Brain pericyte (primary cell): ENCODE measurements at places on chromosomes 5 and 9.

- no peak for DNase-seq
Measured at GRCh38 chr9:124621371-124622328, 114.5 kb upstream of the NR5A1 start.

DNA sequence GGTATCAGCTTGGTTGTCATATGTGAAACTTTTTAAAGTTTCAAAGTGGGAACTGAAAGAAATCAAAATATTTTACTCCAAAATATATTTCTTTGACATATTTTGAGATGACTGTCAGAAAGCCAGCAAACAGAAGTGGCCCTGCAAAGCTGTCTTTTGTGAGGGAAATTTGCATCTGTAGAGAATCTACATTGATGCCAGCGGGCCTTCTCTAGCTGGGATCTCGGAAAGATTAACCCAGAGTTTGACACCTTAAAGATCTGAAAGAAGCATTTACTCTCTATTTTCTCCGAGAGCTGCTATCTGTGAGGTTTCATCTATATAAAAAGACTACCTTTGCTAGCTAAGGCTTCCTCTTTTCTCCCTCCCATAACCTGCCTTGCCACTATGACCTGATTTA, 303.6 kb downstream of the FBXL17 start:
- DNase-seq = no peak

- no peak for DNase-seq
Measured at GRCh38 chr9:96721731-96722429, 56.0 kb downstream of the ZNF510 start.

DNA sequence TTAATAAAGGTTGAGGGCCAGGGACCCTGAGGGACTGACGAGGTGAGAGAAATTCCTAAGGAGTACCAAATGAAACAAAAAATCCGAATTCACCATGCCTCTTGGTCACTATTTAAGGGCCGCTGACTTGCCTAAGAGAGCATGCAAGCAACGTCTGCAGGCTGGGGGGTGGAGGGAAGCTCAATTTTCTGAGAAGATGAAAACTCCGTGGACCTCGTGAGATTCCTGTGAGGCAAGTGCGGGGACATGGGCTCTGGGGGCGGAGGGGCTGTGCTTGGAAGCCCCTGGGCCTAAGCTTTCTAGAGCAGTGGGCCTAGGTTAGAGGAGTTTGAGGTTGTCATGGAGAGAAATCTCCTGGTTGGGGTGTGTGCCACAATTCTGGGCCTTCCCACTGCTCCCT, 27.5 kb downstream of the NTRK2 start:
- DNase-seq = no peak

DNA sequence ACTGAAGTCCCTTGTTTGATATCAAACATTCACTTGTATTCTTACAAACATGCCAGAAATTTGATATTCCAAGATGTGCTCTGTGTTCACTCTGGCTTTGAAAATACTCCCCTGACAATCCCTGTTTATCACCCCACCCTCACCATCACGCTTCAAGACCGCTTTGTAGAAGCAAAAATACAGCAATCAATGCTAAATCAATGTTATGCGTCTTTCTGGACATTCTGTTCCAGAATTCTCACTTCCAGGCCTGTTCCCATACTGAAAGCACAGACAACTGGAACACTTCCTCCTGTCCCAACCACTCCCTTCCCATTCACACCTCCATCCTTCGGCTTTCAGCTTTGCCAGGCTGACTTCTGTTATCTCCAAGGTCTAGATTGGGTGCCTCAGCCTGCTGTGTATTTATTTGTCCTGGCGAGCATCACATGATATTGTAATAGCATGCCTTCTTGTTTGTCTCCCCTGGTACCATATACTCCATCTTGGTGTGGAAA, 72.8 kb downstream of the SNCAIP start:
- DNase-seq = no peak

DNA sequence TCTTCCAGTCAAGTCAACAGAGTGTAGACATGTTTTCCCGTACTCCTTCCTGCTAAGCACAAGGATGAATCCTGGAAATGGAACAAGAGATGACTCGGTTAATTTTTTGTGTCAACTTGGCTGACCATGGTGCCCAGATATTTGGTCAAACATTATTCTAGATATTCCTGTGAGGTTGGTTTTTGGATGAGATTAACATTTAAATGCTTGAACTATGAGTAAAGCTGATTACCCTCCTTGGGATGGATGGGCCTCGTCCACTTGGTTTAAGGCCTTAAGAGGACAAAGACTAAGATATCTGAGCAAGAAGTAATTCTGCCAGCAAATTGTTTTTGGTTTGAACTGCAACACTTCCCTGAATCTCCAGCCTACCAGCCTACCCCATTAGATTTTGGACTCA, 338.1 kb upstream of the MSX2 start:
- DNase-seq = no peak

- no peak for DNase-seq
Measured at GRCh38 chr5:5291357-5291756, 131.1 kb upstream of the ICE1 start.

DNA sequence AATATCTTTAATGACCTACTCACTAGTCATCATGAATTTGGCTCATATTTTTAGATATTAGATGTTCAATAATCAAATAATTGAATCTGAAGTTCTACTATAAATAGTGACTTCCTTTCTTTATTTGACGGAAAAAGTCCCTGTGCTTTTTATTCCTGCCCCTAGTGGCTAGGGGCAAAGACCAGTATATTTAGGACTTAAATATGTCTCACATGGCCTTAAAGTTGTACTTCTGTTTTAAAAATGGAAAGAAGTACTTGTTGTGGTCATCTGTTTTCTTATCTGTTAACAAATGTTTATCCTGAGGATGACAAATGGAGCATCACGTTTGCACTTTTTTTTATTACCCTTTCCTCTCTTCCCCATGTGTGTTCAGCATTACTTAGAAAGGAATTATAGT, 89.2 kb upstream of the GRHPR start:
- DNase-seq = no peak

GRCh38 chr9:95023217-95024003, 294.1 kb downstream of the FANCC start:
- DNase-seq = no peak

- no peak for DNase-seq
Measured at GRCh38 chr5:58849921-58850667, 267.2 kb downstream of the RAB3C start.

- DNase-seq = no peak
Measured at GRCh38 chr5:10756549-10756948, 4.5 kb downstream of the DAP start.

GRCh38 chr5:15902066-15902465, 277.5 kb downstream of the MARCHF11 start:
- DNase-seq = no peak

DNA sequence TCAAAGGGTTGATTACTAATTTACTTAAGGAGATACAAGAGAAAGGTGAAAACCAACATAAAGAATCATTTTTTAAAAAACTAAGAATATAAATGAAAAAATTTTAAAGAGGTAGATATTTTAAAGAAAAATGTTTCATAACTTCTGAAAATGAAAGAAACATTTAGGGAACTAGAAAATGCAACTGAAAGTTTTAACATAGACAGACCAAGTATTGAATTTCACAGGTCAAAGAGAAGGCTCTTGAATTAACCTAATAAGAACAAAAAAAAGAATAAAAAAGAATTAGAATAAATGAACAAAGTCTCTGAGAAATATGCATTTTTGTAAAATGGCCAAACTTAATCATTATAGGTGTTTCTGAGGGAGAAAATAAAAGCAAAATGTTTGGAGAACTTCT, 16.1 kb upstream of the FAM174A start:
- no peak for DNase-seq

- peak; percentile 50 for DNase-seq
Measured at GRCh38 chr5:169416583-169417196, 115.8 kb upstream of the SLIT3 start.

- DNase-seq = no peak
Measured at GRCh38 chr5:13976223-13976622, 31.7 kb upstream of the DNAH5 start.

- no peak for DNase-seq
Measured at GRCh38 chr5:66513130-66513529, 83.1 kb upstream of the MAST4 start.

GRCh38 chr5:125276096-125276495, 529.7 kb upstream of the ZNF608 start:
- no peak for DNase-seq
